ENCODE measurements at places on chromosomes 3 and 15. TPM values are rescaled to one million over a fixed set of nuclear protein-coding genes. Genes with fewer than 3 reads are reported as not detected.

PXK gene
- total RNA-seq, result 24.7 TPM

RLBP1 gene
- not detected for total RNA-seq

KBTBD8 gene
- total RNA-seq, result 1.1 TPM

NOX5 gene
- 0.77 TPM for total RNA-seq

LTK gene
- total RNA-seq, result 20.6 TPM

DNA sequence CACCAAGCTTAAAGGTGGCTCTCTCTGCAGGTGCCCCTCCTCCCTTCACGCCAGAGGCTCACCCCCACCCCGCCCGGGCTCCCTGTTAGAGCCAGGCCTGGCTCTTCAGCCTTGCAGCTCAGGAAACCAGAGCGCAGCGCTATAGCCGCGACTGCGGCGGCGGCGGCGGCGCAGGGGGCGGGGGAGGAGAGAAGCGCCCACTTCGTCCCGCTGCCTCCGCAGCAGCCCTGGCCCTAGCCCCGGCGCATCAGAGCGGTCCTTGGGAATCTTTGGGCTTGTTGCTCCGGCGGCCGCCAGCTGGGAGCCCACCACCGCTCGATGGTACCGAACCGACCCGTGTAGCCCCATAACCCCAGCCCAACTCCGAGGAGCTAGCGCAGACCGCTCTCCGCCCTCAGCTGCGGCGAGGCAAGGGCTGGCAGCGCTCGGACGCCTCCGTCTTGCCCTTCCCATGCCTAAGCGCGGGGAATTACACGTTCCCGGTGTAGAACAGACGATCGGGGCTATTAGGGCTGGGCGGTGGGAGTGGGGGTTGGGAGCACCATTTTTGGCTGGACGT is 1.2 kb downstream of the RASGRF1 start:
- DNase-seq, result peak; percentile 9
- H3K27ac ChIP-seq, result no peak overlapping the region
- peak overlapping the region; percentile 34 for H3K4me3 ChIP-seq
- H3K4me1 ChIP-seq, result peaks cover 6% of the 10 kb centered on the region
- H3K27me3 ChIP-seq, result no peaks in the 10 kb centered on the region

DNA sequence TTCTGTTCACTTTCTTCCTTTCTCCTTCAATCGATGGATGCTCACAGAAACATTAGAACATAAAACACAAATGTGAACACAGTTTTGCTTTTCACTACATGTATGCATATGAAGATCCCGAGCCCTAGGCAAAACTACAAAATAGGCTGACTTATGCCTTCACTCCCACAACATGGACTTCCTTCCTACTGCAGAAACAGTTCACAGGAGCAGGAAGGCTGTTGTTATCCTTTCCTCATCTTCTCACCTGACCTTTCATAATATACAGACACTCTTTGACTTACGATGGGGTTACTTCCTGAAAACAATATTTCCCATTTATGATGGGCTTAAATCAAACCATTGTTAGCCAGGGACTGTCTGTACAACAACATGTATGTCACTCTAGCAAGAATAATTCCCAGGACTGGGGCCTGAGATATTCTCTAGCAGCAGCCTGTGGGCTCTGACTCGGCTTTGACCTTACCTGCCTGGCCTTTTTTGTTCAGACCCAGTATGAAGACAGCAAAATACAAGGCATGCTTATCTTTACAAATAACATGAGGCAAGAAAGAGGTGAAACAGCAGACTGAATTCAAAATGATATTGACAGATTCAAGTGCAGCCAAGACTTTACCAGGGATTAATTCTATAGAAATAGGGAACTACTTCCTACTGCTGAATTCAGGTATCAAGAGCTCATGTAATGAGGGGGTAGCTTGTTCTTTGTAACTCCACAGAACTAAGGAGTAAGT is 51.8 kb upstream of the PLXND1 start:
- peaks cover 32% of the 10 kb centered on the region for H3K4me1 ChIP-seq
- H3K27me3 ChIP-seq, result no peaks in the 10 kb centered on the region
- H3K36me3 ChIP-seq, result no peaks in the 10 kb centered on the region
- DNase-seq, result no peak

DNA sequence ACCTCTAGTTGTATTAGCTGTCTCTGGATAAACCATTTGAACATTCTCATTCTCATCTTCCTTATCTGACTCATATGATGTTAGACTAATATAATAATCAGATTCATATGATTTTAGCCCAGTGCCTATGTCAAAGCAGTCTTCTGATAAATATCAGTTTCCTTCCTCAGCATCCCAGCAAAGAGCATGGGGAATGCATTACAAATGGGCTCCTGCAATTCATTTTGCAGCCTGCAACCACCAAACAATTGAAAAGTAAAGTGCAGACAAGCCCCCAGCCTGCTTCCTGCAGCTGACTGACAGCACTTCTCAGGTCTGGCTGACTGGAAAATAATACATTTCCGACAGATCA is 78.2 kb upstream of the STAC start:
- no peak overlapping the region for H3K27ac ChIP-seq
- no peaks in the 10 kb centered on the region for H3K27me3 ChIP-seq
- H3K4me3 ChIP-seq, result no peak overlapping the region
- DNase-seq, result no peak
- no peaks in the 10 kb centered on the region for H3K36me3 ChIP-seq
- no peaks in the 10 kb centered on the region for H3K4me1 ChIP-seq

- no peaks in the 10 kb centered on the region for H3K27me3 ChIP-seq
- DNase-seq, result no peak
- no peak overlapping the region for H3K4me3 ChIP-seq
- peaks cover 16% of the 10 kb centered on the region for H3K4me1 ChIP-seq
- H3K36me3 ChIP-seq, result no peaks in the 10 kb centered on the region
- H3K27ac ChIP-seq, result no peak overlapping the region
Observed at GRCh38 chr3:16334909-16335308, 69.9 kb downstream of the OXNAD1 start.

GRCh38 chr15:43330780-43331087 is 361 bp upstream of the LCMT2 start:
- H3K27me3 ChIP-seq, result no peaks in the 10 kb centered on the region
- peaks cover 25% of the 10 kb centered on the region for H3K4me1 ChIP-seq
- H3K4me3 ChIP-seq, result peak overlapping the region; percentile 89
- H3K27ac ChIP-seq, result peak overlapping the region; percentile 94
- peaks cover 6% of the 10 kb centered on the region for H3K36me3 ChIP-seq
- DNase-seq, result no peak

- no peak for DNase-seq
- H3K4me3 ChIP-seq, result no peak overlapping the region
- no peak overlapping the region for H3K27ac ChIP-seq
- no peaks in the 10 kb centered on the region for H3K4me1 ChIP-seq
- H3K27me3 ChIP-seq, result no peaks in the 10 kb centered on the region
- peaks cover 6% of the 10 kb centered on the region for H3K36me3 ChIP-seq
Observed at GRCh38 chr15:80920271-80920699, 69.3 kb downstream of the MESD start.

DNA sequence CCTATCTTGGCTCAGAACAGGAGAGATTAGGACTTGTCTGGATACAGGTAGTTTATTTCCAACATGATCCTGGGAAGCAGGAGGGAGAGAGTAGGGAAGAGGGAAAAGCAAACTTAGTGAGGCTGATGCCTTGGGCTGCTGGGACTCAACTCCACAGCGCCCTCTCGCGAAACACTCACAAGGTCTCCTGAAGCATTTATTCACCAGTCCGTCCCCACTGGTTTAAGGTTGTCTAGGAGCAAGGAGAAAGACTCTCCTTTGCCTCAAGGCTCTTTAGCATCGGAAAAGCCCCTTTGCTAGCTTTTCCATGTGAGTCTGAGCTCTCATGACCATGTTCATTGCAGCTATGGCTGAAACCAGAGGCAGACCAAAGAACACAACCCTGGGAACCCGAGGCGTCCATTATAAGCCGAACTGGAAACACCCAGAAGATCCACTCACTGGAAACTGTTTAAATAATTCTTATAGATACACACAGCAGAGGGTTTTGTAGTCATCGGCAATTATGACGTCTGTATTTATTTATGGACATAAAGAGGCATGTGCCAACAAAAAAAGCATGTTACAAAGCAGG is 244.5 kb downstream of the CD47 start:
- no peak for DNase-seq
- H3K27me3 ChIP-seq, result no peaks in the 10 kb centered on the region
- H3K27ac ChIP-seq, result no peak overlapping the region
- no peaks in the 10 kb centered on the region for H3K36me3 ChIP-seq
- no peak overlapping the region for H3K4me3 ChIP-seq

DNA sequence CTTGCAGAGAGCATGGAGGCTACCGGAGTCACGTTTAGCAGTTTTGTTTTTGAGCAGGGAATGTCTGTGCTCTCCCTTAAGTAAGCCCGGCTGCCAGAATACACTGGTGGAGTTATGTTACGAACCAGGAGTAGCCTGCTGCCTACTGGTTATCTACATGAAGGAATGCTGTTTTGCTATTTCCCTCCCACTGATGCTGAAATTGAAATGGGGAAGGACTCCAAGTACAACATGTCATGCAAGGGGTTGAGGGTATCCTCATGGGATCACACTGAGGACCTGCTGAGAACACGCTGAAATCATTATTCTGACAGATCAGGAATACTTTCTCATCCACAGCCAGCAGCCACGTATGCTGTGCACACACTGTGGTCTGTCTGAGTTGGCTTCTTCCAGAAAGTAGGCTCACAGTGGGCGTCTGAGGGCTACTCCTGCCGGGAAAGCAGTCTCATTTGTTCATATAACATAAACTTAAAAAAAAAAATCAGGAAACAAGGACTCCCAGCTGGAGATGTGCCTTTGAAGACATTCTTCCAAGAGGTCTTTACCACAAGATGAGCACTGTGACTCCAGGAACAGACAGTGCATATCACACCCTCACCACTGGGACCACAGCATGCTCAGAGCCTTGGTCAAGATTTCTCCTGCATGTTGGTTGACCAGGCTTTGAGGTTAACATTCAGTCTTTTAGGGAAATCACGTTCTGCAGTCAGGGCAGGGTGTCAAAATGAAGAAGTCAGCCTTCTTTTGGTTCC is 300.4 kb upstream of the RASGRP1 start:
- H3K27me3 ChIP-seq, result no peaks in the 10 kb centered on the region
- no peaks in the 10 kb centered on the region for H3K36me3 ChIP-seq
- no peak overlapping the region for H3K27ac ChIP-seq
- no peak for DNase-seq
- no peak overlapping the region for H3K4me3 ChIP-seq
- H3K4me1 ChIP-seq, result peaks cover 6% of the 10 kb centered on the region

- no peaks in the 10 kb centered on the region for H3K27me3 ChIP-seq
- no peaks in the 10 kb centered on the region for H3K36me3 ChIP-seq
- no peak for DNase-seq
- H3K4me3 ChIP-seq, result no peak overlapping the region
- no peaks in the 10 kb centered on the region for H3K4me1 ChIP-seq
Observed at GRCh38 chr3:20515834-20516233, 329.8 kb upstream of the SGO1 start.

- no peak for DNase-seq
- H3K4me3 ChIP-seq, result no peak overlapping the region
- peaks cover 27% of the 10 kb centered on the region for H3K4me1 ChIP-seq
- H3K36me3 ChIP-seq, result no peaks in the 10 kb centered on the region
- no peaks in the 10 kb centered on the region for H3K27me3 ChIP-seq
- H3K27ac ChIP-seq, result no peak overlapping the region
Observed at GRCh38 chr3:185818267-185818875, 6.5 kb downstream of the IGF2BP2 start.

- DNase-seq, result no peak
- no peaks in the 10 kb centered on the region for H3K27me3 ChIP-seq
- no peak overlapping the region for H3K4me3 ChIP-seq
- H3K36me3 ChIP-seq, result no peaks in the 10 kb centered on the region
Observed at GRCh38 chr15:80613762-80614365, 81.2 kb upstream of the ABHD17C start.

- H3K36me3 ChIP-seq, result no peaks in the 10 kb centered on the region
- H3K4me1 ChIP-seq, result no peaks in the 10 kb centered on the region
- no peak overlapping the region for H3K27ac ChIP-seq
- no peak overlapping the region for H3K4me3 ChIP-seq
Observed at GRCh38 chr3:133374708-133375402, 25.0 kb upstream of the BFSP2 start.

GRCh38 chr3:37559461-37559860 is 302.2 kb upstream of the CTDSPL start:
- no peaks in the 10 kb centered on the region for H3K36me3 ChIP-seq
- no peak overlapping the region for H3K4me3 ChIP-seq
- no peaks in the 10 kb centered on the region for H3K27me3 ChIP-seq
- DNase-seq, result no peak

Data from upper lobe of left lung (tissue), 6 donors.